ENCODE measurements at places on chromosomes 7 and 10.
A peak's percentile ranks its signal among the peaks of the same experiment; 100 is the strongest.

DNA sequence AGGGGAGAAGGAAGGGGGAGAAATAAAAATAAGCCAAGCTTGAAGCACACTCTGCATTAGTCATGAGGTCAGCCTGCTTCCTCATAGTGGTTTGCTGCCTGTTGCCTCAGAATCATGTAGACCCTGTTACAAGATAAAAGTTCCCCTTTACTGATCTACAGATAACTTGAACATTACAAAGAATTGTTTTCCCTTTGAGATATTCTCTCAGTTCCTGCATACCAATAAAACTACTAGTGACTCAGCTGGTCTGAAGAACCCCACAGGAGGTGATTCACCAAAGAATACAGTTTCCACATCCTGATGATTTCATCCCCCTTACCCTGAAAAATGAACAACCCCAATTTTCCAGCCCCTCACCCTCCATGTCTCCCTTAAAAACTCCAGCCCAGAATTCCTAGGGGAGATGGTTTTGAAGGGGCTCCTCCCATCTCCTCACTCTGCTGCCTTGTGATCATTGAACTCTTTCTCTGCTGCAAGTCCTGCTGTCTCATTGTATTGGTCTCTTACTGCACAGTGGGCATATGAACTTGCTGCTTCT is 31.5 kb upstream of the NRP1 start:
- peak; percentile 98 for DNase-seq

GRCh38 chr7:98599886-98600285 is 17.2 kb upstream of the NPTX2 start:
- DNase-seq = no peak

GRCh38 chr10:5983774-5984173 is 6.4 kb upstream of the IL15RA start:
- DNase-seq = no peak

DNA sequence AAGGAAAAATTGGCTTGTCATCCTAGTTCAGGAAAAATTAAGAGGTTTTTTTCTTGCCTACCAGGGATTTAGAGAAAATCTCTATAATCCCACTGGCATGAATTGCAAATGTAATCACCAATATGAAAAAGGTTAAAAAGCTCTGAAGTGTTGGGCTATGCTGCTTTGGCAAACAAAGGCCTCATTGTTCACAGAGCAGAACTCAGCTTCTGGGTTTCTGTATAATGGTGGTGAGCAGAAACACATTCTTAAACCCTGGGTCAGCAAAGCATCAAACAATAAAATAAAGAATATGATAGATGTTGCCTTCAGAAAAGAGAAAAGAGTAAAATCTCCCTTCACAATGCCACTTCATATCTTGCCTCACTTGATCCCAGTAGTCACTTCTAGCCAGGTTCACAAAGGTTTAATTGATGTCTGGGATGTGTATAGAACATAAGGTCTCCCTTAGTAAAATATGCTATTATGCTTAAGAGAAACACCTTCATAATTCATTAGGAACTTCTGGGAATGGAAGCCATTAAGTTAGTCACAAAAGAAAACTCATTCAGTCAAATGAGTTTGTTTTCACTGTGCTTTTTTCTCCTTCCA is 1255.5 kb upstream of the PHF14 start:
- DNase-seq = no peak

DNA sequence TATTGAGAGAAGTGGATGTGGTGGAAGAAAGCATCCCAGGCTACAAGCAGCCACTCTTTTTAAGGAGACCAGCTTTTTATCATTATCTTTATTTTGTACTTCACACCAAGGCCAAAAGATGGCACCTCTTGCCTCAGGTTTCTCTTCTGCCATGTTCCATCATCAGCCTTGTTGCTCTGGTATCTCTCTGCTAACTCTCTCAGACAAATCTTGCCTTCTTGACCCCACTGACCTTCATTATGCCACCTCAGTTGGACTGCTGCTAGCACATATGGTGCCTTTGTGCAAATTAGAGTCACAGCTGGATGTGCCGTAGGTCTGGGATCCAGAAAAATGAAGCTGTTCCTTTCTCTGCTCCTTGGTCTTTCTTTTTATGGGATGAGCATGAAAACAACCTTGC is 47.1 kb upstream of the DYNC1I1 start:
- DNase-seq = no peak

DNA sequence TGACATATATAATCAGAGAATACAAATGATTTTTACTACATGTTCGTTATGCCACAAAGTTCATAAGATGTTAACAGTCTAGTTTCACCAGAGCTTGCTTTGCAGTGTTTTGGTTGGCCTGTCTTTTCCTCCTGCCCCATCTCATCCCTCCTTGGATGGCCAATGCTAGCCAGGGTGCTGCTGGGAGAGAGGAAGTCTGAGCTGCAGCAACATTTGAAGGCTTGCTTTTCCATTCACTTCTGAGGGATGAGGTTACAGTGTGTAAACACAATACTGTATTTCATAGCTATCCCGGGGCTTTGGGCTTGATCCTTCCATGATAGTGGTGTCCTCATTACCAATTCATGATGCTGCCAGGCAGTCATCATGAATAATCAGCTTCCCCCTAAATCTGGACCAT is 170.5 kb downstream of the RAB11FIP2 start:
- no peak for DNase-seq

DNA sequence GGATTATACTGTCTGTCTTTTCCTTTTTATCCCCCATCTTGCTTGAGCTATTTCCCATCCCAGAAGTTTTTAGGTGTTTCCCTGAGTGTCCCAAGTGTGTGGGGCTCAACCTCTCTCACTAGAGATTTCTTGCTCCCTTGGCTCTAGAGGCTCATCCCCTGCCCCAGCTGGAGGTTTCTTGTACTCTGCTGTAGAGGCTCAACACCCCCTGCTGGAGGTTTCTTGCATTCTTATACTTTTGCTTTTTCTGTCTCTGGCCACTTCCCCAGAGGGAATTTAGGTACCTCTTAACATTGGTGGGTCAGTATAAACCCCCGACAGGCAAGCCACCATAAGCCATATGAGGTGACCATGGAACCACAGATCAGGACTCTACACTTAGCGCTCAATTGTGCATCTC is 114.2 kb upstream of the FAM3C start:
- DNase-seq = no peak

- peak; percentile 19 for DNase-seq
These were observed 64.2 kb upstream of the SH2B2 start for GRCh38 chr7:102222445-102222844.

DNA sequence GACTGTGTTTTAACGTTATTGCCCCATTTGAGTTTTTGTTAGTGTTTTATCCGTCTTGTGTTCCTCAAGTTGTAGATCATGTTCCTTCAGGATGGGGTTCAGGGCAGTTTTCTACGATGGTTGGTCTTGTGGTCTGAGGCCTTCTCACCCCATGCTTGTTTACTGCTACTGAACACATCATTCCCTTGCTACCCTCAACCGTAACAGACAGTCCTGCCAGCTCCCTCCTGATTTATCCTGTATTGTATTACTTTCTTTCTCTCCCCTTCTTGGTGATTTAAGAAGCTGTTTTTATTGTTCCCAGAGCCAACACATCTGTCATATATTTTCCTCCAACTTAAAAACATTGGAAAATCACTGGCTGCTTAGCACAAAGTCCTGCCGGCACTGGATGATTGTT is 719.8 kb downstream of the INHBA start:
- peak; percentile 43 for DNase-seq

- DNase-seq = peak; percentile 57
These were observed 27.4 kb downstream of the UCMA start for GRCh38 chr10:13206546-13207443.

DNA sequence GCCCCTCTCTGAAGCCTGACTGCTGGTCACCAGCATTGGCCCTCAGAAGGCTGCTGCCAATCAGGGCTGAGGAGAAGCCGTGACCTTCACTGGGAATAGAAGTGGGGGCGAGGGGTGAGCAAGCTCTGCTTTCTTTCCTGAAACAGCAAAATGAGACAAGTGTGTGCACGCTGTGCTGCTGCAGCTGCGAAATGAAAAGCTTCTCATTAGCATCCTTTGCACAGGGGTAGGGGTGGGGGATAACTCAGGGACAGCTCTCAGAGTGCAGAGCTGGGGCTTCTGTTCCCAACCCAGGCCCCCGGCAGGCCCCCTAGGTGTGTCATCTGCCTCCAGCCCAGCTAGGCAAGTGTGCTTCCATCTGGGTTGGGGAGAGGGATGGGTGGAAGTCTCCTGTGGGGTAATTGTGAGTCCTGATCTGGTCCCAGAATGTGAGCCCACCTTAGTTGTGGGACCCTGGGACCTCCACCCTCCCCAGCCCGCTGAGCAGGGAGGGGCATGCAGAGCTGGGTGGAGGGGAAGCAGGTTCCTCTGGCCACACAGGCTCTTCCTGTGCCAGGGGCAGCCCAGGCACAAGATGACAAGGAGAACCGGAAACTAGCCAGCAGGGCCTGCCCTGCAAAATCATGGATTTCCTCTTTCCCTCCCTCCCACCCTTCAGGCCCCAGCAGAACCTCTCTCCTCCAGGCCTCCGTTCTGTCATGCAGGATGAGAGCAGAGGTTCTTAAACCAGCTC is 22.2 kb downstream of the ZNF467 start:
- DNase-seq = no peak

GRCh38 chr7:28954471-28954870 is 3.7 kb downstream of the TRIL start:
- DNase-seq = no peak

- no peak for DNase-seq
These were observed 56.9 kb upstream of the WNT16 start for GRCh38 chr7:121271916-121272315.

DNA sequence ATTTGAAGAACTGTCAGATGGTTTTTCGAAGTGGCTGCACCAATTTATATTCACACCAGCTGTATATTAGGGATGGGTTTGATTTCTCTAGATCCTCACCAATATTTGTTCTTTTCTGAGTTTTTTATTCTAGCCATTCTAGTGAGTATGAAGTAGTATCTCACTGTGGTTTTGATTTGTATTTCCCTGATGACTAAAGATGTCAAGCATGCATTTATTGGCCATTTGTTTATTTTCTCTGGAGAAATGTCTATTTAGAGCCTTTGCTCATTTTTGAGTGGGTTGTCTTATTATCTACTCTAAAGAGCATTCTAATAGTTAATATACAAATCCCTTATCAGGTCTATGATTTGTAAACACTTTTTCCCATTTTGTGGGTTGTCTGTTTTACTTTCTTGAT is 123.9 kb downstream of the PCLO start:
- DNase-seq = no peak

GRCh38 chr7:106337754-106338153 is 53.0 kb upstream of the NAMPT start:
- DNase-seq = no peak

DNA sequence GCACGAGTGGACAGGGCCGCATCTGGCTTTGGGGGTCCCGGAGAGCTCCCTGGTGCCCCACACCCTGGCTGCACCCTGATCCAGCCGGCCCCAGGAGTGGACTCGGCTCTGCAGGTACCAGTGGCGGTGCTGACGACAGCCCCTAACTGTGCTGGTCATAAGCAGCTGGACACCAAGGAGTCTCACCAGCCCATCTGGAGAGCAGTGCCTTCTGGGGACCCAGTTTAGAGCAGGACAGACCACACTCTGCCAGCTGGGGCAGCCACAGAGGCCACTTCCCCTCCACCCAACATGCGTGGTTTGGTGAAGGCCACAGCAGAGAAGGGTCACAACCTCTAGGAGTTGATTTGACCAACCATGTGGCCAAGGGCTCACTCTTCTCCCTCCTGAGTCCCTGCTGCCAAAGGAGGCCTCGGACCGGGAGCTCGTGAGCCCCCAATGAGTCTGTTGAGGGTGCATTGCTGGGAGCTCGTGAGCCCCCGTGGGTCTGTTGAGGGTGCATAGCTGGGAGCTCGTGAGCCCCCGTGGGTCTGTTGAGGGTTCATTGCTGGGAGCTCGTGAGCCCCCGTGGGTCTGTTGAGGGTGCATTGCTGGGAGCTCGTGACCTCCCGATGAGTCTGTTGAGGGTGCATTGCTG is 16.0 kb upstream of the INPP5A start:
- DNase-seq = no peak

DNA sequence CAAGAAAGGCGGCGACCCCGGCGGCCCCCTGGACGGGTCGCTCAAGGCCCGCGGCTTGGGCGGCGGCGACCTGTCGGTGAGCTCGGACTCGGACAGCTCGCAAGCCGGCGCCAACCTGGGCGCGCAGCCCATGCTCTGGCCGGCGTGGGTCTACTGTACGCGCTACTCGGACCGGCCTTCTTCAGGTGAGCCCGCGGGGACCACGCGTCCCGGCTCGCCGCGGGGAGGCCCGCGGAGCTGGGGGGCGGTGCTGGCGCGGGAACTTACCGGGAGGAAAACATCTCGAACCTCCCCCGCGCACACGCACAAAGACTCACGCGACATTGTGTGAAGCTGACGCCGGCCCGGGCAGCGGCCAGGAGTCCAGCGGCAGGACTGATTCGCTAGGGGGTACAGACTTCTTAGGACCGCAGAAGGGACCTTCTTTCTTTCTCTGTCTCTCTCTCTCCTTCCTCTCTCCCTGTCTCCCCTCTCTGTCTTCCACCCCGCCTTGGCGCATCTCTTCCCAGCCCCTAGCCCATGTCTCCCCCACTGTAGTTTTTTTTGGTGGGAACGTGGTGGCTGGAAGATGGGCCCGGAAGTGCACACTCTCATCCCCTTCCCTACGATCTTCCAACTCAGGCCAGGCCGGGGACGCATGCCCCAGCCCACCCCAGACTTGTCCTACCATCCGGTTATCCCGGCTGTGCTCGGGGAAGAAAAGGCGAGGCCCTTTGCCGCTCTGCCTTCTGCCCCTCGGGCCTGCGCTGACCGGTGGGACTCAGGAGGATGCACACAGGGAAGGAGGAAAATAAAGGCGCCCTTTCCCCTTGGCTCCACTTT is 1.2 kb downstream of the EN2 start:
- no peak for DNase-seq

- peak; percentile 29 for DNase-seq
These were observed 83.4 kb downstream of the ZRANB1 start for GRCh38 chr10:125025341-125025740.

- peak; percentile 52 for DNase-seq
These were observed 1.7 kb upstream of the CXCL12 start for GRCh38 chr10:44386546-44387052.

DNA sequence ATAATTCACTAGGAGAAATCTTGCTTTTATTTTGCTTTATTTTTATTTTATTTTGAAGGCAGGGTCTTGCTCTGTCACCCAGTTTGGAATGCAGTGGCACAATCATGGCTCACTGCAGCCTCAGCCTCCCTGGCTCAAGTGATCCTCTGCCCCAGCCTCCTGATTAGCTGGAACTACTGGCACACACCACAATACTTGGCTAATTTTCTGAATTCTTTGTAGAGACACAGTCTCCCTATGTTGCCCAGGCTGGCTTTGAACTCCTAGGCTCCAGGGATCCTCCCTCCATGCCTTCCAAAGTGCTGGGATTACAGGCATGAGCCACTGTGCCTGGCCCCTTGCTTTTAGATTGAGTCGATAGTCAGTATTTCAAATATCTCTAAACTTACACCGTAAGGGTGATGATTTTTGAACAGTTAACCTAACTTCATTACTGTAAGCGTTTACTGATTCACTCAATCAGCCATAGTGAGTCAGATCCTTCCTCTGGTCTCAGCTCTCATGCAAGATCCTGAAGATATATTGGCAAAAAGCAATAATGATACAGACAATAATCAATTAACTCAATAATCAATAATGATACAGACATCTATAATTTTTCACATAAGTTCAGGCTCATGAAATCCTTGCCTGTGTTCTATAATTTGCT is 239.5 kb downstream of the KIAA1217 start:
- DNase-seq = peak; percentile 78

GRCh38 chr10:48457949-48458661 is 146.8 kb downstream of the ARHGAP22 start:
- DNase-seq = no peak

- peak; percentile 24 for DNase-seq
These were observed 620.6 kb upstream of the ANKRD30A start for GRCh38 chr10:36504758-36505157.

- DNase-seq = peak; percentile 99
These were observed 97.6 kb upstream of the ZNF438 start for GRCh38 chr10:31129271-31129670.

All from fibroblast of mammary gland (primary cell).